ENCODE measurements at places on chromosomes 4 and X. TPM values are rescaled to one million over a fixed set of nuclear protein-coding genes. Genes with fewer than 3 reads are reported as not detected.

The AKAP14 gene
- not detected for total RNA-seq

The LANCL3 gene
- 0.34 TPM for total RNA-seq

DNA sequence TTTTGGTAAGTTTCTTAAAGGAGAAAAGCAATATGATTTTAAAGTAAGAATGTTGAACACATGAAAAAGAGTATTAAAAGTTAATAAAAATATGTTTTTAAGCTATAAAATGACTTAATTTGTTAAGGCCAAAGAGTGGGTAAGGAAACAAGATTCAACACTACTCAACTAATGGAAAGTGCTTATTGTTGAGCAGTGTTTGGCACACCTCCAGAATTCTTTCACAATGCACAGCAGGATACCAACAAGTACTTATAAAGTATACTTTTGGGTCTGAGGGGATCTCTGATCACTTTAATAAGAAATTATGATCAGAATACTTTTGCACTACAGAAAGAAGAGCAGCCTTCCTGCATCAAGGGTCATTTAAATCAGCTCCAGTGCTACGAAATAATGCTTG is 5.9 kb downstream of the LAMP2 start:
- no peak for DNase-seq

GRCh38 chr4:164109503-164109902 is 615.0 kb downstream of the TMA16 start:
- DNase-seq, result no peak

- DNase-seq, result no peak
These were observed 903.4 kb downstream of the RAB28 start for GRCh38 chr4:12580787-12581186.

The UGT2B10 gene
- not detected for total RNA-seq

- no peak for DNase-seq
These were observed 17.9 kb downstream of the STK26 start for GRCh38 chrX:132041015-132041414.

DNA sequence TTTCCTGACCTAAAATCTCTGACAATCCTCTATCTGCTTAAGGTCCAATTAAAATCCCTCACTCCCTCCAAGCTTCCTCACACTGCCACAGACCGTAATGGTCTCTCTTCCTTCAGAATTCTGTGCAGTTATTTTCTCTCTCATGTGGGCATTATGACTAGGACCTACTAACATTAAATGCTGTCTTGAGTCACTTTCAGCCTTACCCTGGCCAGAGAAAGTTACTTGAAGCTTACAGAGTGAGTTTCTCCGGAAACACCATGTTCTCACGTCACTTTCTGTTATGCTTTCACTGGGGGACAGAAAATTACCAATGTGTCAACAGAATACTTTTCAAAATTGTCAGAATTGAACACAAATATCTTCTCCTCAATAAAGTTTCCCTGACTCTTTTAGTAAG is 271.8 kb downstream of the INPP4B start:
- no peak for DNase-seq

- DNase-seq, result no peak
These were observed 46.8 kb downstream of the WDR44 start for GRCh38 chrX:118392716-118393115.

The FGB gene
- total RNA-seq, result not detected

DNA sequence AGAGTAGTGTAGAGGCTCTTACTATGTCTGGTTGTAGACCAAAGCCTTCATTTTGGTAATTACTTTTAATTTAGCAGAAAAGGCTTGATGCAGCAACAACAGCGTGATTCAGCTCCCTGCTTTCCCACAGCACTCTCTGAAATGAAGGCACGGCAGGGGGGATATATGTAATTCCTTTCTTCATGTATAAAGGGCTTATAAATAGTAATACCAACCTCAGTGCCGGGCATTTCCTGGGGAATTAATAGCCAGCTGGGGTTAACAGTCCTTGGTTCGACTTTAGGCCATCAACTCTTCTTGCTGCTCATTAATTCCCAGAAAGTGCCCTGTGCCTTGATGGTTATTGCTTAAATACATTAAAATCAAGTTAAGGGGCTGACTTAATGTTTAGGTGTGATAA is 669.0 kb downstream of the ZNF674 start:
- DNase-seq, result no peak

DNA sequence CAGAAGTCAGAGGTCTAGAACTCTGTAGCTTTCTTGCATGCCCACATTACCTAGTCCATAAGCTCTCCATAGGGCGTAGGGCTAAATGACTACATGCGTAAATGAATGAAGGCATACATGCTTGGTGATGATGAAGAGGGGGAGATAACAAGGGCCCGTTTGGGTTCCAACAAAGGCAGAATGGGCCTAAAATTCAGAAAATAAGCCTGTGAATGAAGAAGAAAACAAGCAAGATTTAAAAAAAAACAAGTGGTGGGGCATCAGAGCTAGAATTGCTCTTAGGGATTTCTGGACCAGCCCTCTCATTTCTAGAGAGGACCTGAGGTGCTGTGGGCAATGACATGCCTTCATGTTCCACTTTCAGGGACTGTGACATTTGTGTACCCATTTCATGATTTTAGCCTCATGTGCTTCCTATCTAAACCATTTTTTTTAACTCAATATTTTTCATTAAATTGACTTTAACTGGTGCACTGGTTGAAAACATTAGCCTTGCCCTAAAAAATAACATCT is 12.1 kb downstream of the GPRIN3 start:
- peak; percentile 63 for DNase-seq

DNA sequence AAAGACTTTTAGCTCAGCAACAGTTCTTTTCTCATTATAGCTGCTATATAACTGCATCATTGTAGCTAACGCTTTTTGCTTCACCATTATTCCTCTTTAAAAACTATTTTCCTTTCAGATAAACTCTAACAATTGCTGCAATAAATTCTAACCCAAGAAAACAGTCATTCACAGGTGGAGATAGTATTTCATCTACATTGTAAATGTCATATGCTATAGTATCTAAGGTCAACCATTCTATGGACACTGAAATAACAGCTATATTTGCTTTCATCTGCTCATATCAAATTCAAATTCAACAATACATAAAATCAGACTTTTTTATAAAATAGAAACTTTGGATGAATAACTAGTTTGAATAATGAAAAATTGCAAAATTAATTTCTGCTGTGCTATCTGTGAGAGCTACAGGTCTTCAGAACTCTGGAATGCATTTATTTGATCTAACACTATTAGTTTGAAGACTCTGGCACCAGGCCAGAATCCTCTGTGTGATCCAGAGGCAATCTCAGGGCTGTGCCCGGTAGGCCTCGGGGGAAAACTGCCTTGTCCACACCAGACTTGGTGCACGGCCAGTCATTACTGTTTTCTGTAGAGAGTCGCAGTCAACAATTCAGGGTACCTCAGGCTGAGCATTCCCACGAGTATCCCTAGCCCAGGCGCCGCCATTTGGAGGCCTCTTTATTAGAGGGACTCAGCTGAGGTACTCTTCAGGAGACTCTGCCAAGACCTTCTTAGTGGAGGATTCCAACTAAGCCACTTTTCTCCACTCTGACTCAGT is 332.4 kb downstream of the SLC7A11 start:
- no peak for DNase-seq

- DNase-seq, result no peak
These were observed 30.1 kb upstream of the PRDX4 start for GRCh38 chrX:23637187-23637586.

The UGT2B7 gene
- not detected for total RNA-seq

DNA sequence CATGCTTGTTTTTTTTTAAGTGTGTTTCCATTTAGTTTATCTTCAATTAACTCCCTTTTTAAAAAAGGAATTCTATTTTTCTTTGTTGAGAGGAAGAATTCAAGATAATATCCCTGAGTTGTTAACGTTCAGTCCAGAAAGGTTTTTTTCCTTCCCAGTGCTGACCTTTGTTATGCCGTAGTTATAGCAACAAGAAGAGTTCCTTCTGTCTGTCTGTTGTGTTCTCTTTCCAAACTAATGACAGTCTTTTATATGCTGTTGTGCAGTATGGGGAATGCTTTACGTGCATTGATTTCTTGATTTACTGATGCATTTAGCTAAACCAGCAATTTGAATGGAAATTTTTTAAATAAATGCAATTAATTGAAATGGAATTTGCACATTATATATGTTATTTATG is 6.6 kb upstream of the CXXC4 start:
- DNase-seq, result no peak

The F9 gene
- total RNA-seq, result not detected

The DCX gene
- total RNA-seq, result not detected

The PHF8 gene
- 41.3 TPM for total RNA-seq

The SULT1E1 gene
- not detected for total RNA-seq

The RRH gene
- total RNA-seq, result not detected

The CXCL10 gene
- 1.1 TPM for total RNA-seq

DNA sequence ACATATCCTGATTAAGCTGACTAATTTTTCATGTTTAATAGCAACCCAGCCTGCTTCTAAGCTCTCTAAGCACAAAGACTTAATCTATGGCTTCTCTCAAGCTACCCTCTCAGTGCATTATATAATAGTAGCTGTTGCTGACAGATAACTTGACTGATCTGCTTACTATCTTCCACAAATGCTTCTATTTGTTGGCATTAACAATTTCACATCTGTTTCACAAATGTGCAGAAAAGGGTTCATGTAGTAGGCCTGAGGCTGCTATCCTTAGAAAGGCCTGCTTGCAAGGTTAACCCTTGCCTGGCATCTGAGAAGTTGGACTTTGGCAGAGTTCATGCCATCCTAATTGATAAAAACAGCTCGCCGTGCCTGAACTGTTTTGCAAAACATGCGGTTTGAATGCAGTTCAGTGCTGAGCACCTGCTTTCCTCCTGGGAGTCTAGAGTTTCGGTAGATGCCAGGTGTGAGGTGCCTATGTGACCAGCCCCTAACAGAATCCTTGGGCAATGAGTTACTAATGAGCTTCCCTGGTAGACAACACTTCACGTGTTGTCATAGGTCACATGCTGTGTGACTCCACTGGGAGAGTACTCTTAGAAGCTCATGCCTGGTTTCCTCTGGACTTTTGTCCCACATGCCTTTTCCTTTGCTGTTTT is 68.4 kb downstream of the NSG1 start:
- DNase-seq, result no peak

The MAD2L1 gene
- total RNA-seq, result 99.6 TPM

The ERCC6L gene
- total RNA-seq, result 10.3 TPM

GRCh38 chrX:8403988-8404387 is 60.6 kb upstream of the VCX3B start:
- no peak for DNase-seq

The ADH1B gene
- total RNA-seq, result not detected

DNA sequence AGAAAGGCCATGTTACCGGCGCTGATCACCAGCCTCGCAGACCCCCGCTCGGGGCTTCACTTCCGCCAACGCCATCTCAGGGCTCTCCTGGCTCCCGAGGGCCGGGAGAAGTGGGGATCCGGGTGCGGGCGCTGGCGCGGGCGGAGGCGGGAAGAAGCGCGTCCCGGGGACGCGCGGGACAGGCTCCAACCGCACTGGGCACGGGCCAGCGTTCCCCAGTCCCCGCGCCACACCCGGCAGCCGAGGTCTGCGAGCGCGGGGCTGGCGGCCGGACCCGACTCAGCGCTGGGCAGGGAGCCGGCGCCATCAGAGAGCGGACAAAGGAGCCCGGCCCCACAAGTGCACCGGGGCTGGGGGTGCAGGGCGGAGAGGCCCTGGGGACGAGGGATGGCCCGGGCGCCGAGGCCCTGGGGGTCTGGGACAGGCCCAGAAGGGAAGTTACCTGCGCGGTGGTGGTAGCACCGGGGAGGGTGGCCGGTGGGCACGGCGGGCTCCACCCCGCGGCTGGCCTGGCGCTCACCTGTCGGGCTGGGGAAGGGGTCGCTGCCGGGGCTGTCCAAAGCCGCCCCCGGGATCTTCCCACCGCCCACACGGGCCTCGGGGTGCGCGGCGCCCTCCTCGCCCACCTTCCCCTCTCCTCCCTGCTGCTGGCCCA is 449 bp downstream of the CTPS2 start:
- no peak for DNase-seq

The SPIN4 gene
- total RNA-seq, result 5.4 TPM

The PSAPL1 gene
- total RNA-seq, result not detected

The RHOXF2B gene
- total RNA-seq, result not detected

The CCKAR gene
- total RNA-seq, result not detected

GRCh38 chr4:89511776-89512175 is 204.2 kb upstream of the GPRIN3 start:
- DNase-seq, result no peak

The GAGE2A gene
- not detected for total RNA-seq

DNA sequence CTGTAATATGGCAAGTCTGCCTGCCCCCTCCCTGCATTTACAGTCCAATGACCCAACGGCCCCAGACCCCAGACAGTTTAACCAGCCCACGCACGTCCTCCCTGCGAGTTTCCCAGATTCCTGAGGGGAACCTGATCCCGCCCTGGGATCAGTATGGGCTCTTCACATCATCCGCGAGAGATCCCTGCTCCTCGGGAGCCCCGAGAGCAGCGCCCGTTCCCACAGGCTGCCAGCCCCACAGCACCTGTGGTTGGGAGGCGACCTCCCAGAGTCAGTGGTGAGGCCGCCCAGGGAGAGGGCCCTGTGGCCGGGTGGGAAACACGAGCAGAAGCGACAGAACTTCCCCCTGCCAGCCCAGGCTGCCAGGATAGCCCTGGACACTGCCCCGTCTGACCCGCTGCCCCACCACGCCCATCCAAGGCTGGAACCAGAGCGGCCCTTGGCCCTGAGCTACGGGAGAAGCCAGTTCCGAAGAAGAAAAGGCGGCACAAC is 32.8 kb downstream of the TSC22D3 start:
- DNase-seq, result no peak
